ENCODE measurements at places on chromosomes 3 and 15.

DNA sequence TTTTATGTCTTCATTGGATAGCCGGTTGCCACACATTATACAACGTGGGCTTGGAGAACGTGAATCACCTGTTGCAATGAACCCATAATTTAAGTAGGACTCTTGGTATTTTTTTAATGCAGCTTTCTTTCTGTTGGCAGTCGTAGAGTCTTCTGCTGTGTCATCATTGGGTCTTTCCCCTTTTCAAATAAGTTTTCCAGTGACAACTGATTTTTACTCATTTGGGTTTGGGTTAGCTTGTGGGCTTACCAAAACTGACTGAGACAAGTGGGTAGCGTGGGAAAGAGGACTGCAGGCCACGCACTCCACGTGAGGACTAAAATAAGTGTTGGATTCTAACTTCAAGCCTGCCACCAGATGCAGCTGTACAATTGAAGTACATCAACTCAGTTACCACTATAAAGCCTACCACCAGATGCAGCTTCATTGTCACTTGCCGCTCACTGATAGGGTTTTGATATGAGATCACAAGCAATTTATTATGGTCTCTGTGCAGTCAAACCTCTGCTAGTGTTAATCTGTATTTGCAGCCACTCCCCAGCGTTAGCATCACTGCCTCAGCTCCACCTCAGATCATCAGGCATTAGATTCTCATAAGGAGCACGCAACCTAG lies 6.4 kb upstream of the CAPN7 start:
- no peak for ATAC-seq

- ATAC-seq = peak; percentile 78
These were observed 148.1 kb downstream of the NEK11 start for GRCh38 chr3:131174752-131175151.

GRCh38 chr3:55622116-55622515 lies 135.0 kb upstream of the WNT5A start:
- no peak for ATAC-seq

DNA sequence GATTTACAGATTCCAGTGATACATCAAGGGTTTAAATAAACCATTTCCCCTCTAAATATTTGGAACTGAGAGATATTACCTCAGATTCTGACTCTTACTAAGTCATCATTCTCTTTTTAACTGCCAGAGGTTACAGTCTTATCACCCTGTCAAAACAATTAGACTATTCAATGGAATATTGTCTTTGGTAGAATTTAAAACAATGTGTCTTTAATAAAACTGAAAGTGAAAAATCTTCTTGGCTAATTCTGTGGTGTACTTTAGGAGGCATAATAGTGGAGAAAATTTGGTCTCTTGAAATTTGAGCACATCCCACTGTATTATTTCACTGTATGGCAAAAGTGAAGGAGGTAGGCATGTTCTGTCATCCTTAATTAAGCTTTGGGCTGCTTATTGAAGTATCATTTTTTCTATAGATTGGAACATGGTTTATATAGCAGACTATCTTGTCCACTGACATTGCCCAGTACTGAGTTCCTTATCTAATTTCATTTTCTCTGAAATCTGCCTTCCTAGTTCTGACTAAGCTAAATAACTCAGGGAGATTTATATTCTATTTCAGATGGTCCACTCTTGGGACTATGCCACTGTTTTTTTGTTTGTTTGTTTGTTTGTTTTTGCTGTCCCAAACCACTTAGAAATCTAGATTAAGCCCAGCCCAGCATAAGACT lies 48.0 kb upstream of the UTS2B start:
- no peak for ATAC-seq

- no peak for ATAC-seq
These were observed 139.7 kb downstream of the RTP4 start for GRCh38 chr3:187507905-187508304.

- no peak for ATAC-seq
These were observed 6.6 kb upstream of the HESX1 start for GRCh38 chr3:57206423-57206822.

DNA sequence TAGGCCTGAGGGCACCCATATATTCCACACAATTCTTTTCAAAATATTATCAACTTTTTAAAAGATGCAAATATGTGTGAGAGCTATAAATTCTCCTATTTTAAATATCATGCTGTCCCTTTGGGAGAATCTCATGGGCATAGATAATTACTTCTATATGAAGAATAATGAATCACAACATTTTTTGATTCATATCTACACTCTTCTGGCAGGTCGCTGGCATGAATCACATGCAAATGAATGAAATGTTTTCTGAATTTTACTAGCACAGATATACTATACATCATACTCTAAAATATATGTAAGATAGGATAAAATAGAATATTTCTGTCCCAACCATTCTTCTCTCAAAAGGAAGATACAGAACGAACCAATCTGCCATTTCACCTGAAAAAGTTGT lies 277.7 kb upstream of the KCNH8 start:
- no peak for ATAC-seq

DNA sequence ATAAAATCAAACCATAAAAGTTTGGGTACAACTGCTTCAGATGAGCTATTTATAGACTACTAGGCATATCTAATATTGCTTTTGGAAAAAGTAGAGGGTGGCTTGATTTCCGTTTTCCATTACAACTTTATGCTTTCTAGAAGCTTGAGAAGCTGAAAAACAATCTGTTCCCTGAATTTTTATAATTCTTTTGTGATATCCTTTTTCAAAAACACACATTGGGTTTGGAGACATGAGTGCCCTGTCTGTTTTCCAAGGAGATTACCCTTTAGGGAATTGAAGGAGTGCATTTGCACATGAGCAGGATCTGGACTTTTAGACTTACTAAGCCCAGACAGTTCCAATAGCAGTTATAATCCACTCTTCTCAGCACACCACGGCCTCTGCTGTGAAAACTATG lies 49.5 kb upstream of the FILIP1L start:
- ATAC-seq = no peak

- ATAC-seq = no peak
These were observed 19.2 kb downstream of the SNX33 start for GRCh38 chr15:75666823-75667501.

DNA sequence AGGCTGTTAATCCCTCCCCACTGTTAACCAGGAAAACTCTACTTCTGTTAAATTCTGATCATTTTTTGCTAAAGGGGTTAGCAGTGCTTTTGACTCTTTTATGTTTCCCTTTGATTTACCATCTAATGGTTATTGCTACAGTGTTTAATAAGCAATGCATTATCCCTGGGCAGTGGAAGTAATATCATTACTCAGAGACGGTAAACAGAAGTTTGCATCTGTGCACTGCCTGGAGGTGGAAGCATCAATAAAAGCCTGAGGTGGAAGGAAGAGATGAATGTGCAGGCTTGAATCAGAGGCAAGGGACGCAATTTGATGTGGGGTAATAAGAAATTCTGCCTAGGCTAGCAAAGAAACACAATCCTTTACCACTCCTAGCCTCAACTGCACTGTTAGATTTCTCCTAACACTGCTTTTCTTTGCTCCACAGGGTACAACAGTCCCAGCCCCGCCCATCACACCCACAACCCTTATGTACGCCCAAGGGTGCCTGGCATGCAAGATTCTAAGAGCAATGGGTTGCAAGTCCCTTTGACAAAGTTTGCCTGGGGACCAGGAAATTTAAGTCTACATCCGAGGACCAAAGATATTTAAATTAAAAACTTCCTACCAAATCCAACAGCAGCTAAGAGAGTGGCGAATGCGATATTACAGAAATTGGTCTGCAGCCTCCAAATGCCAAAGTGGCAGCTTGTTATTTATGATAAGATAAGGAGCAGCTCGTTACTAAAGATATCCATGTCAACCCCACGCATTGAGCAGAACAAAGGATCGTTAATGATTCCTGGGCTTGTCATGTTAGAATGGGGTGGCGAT lies 261.4 kb downstream of the FHIT start:
- ATAC-seq = no peak

DNA sequence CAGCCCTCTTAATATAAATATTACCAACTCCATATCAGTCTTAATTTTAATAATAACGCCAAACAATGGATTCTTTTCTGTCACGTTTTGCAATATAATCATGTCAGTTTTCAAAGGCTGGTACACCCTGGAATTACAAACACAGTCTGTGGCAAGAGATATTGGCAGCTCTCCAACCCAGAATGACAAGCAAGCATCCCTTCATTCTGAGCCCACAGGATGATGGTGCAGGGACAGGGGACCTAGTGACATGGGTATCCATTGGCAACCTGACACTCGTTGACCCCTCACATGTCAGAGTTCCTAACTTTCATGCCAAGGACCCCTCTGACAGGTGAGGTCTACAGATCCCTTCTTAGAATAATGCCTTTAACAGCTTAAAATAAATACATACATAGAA lies 154.5 kb upstream of the TSC22D2 start:
- no peak for ATAC-seq

DNA sequence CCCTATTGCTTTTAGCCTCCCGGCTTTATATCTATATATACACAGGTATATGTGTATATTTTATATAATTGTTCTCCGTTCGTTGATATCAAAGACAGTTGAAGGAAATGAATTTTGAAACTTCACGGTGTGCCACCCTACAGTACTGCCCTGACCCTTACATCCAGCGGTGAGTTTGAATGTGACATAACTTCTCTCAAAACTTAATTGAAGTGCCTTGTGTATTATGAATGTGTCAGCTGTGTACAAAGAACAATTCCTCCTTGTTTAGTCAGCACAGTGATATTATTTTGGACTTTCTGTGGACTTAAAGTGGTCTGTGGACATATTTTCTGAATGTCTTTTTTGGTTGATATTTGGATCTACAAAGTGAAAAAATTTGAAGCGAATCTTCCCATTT lies 220 bp downstream of the TP63 start:
- ATAC-seq = no peak

DNA sequence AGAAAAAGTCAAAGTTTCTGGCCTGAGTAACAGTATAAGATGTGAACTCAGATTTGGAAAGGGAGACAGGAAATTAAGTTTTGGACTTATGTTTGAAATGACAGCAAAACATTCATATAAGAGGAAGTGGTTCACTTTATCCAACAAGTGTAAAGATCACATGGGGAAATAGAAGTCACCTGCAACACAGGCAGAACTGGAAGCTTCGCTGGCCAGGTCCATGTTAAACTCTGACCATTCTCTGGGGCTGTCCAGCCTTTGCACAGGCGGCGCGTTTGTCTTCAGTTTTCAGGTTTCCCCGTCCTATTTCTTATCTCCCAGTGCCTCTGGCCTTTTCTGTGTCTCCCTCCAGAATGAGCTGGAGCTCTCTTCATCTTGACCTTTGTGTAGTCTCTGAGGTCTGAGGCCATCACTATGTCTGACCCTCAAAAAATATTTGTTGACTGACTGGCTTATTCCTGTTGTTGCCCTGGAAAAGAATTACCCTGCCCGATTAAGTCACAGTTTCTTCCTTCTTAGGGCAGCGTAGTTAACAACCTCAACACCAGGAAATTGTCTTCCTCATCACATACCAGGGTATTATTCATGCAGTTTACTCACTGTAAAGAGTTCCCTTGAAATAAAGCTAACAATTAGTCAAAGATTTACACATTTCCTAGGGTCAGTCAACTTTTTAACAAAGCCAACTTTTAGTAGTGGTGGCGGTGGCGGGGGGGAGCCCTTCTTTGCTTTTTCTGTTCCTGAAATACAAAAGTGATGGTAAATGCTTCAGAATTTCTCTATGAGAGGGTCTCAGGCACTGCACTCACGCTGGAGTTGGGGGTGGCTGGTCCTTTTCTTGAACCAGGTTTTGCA lies 959 bp upstream of the RASA2 start:
- no peak for ATAC-seq

- ATAC-seq = peak; percentile 63
These were observed 656 bp downstream of the CD47 start for GRCh38 chr3:108090049-108090700.

- ATAC-seq = no peak
These were observed 24.0 kb downstream of the TSEN2 start for GRCh38 chr3:12508291-12508700.

- ATAC-seq = peak; percentile 47
These were observed 44.8 kb downstream of the KBTBD12 start for GRCh38 chr3:127959873-127960272.

GRCh38 chr15:76298986-76299385 lies 12.3 kb downstream of the ETFA start:
- ATAC-seq = no peak

DNA sequence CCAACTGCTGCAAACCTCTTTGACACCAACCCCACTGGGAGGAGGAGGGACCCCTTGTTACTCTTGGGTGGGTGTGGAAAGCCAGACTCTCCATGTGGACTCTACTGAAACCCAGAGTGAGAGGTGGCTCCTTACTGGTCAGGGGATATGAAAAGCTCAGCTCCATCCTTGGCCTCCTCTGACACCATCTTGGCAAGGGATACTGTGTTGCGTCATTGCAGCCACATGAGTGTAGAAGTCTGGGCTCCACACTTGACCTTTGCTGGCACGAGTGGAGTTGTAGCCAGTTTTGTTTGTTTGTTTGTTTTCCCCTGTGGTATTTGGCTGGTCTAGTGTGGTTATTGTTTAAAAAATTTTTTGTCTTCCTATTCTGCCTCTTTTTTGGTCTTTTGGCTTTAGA lies 289.1 kb downstream of the GAP43 start:
- no peak for ATAC-seq

- no peak for ATAC-seq
These were observed 6.2 kb upstream of the MAP1A start for GRCh38 chr15:43511012-43511885.

GRCh38 chr3:45212095-45212468 lies 14.0 kb downstream of the TMEM158 start:
- no peak for ATAC-seq

DNA sequence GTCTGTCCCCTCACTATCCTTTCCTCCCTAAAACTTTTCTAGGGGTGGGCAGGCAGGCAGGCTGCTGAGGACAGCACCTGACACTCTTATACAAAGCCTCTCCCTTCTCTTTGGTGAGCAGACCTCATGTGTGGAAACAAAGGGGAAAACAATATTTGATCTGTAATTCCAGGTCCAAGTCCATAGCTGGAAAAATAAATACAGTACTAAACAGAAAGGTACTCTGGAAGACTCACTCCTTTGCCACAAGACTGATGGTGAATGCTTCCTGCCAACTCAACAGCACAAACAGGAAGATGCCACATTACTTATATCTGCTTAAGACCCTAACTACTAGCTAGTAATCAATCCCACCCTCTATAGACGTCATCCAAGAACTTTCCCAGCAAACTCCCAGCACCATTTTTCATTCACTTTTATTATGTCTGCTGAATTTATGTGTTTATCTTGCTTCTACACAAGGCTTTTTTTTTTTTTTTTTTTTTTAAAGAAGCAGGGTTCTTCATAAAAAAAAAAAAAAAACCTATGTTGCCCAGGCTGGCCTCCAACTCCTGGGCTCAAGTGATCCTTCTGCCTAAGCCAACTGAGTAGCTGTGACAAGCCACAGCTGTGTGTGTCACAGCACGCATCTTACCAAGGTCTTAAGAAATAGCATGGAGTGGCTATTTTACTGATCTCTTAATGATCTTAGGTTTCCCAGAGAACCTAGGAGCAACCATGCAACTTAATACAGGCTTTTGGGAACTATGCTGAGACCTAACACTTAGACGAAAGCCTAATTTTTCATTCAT lies 44.2 kb upstream of the CSPG5 start:
- no peak for ATAC-seq

DNA sequence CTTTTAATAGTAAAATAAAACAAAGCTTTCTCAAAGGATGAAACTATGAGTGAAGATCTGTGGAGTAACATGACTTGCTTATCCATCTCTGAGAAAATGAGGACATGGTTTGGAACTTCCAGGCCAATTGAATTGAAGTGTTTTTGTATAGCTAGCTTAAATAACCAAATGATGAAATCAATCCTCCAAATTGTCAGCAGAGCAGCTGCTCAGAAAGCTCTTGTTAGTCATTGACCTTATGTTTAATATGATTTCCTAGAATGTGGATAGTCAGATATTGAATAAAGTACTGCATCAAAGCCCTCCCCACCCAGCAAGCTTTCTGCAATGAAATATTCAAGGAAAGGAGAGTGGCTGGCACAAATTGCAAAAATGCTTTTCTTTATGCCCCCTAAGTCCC lies 437.2 kb downstream of the MFSD1 start:
- ATAC-seq = no peak

Data from stimulated activated memory B cell treated with anti-CD40 and anti-IgM and Interleukin-4, amounts not matched to agents 10 μg/mL and 1 μg/mL and 100 μg/mL, for 72 hours (primary cell).